ENCODE measurements at places on chromosomes 11 and 22. TPM values are rescaled to one million over a fixed set of nuclear protein-coding genes. Genes with fewer than 3 reads are reported as not detected.

The GRIK4 gene
- not detected for total RNA-seq

The OR52K1 gene
- not detected for total RNA-seq

The MAPK8IP2 gene
- total RNA-seq, result 0.12 TPM

The GAB4 gene
- total RNA-seq, result not detected

The PATE4 gene
- not detected for total RNA-seq

The OR52N4 gene
- total RNA-seq, result 1.9 TPM

The MUC5AC gene
- total RNA-seq, result not detected

The TMEM109 gene
- 89.6 TPM for total RNA-seq

The GGTLC3 gene
- not detected for total RNA-seq

The IGLL1 gene
- not detected for total RNA-seq

The GRAP2 gene
- 120 TPM for total RNA-seq

The INS gene
- total RNA-seq, result not detected

The MS4A8 gene
- total RNA-seq, result not detected

The CRYAB gene
- total RNA-seq, result not detected

The TMPRSS5 gene
- 0.63 TPM for total RNA-seq

The FLRT1 gene
- total RNA-seq, result not detected

The OR5B21 gene
- total RNA-seq, result 0.30 TPM

The COMT gene
- 64.4 TPM for total RNA-seq

The RIMBP3B gene
- total RNA-seq, result 0.73 TPM

The SDHAF2 gene
- 46.4 TPM for total RNA-seq
